Skin of body (tissue), 3 donors: ENCODE measurements at places on chromosomes 7 and 10.

- DNase-seq, result no peak
These were observed 81.5 kb upstream of the HPS1 start for GRCh38 chr10:98528166-98528804.

DNA sequence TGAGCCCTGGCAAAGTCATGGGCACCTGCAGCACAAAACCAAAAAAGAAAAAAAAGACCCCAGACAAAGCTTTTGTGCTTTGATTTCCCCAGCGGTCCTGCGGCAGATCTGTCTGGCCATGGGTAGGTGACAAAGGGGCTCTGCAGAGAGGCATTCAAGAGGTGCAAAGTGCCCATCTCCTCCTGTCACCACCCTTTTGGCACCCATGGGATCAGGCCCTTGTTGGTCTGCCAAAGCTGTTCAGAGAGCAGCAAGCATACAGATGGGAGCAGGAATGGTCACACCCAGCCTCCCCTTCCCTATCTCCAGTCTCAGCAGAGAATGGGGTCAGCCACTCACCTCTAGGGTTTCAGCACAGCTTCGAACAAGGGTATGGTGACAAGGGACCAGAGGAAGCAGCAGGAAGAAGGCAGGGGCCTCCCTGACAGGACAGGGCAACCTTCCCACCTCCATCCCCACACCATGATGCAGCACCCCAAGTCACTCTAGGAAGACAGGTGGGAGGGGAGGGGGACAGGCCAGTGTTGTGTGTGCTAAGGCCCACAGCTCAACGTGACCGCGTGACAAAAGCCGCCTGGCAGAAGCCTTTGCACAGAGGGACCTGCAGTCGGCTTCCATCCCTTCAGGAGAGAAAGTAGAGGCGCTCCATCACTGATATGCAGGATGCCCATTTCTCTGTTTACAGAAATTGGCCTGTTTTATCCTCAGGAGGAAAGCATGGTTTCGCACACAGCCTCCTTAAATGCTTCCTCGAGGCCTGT lies 6.3 kb downstream of the CAMK2G start:
- no peak for DNase-seq

DNA sequence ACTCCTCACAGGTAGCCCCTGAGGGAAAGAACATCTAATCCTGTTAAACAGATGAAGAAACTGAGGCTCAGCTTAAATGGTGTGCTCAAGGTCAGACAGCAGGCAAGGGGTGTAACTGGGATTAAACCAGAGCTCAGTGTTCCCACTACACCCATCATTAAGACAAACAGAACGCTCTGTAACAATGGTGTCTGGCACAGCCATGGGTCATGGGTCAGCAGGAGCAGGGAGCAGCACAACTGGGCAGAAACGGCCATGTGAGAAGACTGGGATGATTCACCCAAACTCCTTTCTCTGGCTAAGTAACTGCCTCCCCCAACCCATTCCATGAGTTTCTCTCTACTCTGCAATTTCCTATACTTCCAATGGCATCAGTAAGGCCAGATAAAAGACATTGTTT lies 85.5 kb upstream of the PDE1C start:
- DNase-seq, result no peak

- DNase-seq, result no peak
These were observed 499.3 kb upstream of the FOXK1 start for GRCh38 chr7:4182605-4183300.

GRCh38 chr10:86363833-86364490 lies 2.6 kb downstream of the GRID1 start:
- no peak for DNase-seq

GRCh38 chr7:70091362-70091761 lies 493.1 kb downstream of the AUTS2 start:
- no peak for DNase-seq

GRCh38 chr10:118978316-118978997 lies 51.1 kb upstream of the NANOS1 start:
- DNase-seq, result no peak

DNA sequence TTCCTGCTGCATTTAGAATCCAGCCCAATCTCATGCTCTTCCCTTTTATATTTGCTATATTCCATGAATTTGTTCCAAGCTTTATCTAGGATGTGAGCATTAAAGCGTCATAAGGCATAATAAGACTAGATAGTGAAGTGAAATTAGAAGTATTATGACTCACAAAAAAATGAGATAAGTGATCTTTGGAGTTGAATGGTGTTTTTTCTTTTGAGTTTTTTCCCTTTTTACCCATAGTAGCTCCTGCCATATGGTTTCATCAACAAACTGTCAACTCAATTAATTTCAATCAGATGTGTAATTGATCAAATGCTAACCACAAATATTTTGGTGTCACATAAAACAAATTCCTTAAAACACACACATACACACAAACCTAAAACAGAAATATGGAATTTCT lies 17.0 kb downstream of the KLHDC10 start:
- peak; percentile 42 for DNase-seq

- no peak for DNase-seq
These were observed 20.9 kb upstream of the DNAJB12 start for GRCh38 chr10:72375585-72375984.

DNA sequence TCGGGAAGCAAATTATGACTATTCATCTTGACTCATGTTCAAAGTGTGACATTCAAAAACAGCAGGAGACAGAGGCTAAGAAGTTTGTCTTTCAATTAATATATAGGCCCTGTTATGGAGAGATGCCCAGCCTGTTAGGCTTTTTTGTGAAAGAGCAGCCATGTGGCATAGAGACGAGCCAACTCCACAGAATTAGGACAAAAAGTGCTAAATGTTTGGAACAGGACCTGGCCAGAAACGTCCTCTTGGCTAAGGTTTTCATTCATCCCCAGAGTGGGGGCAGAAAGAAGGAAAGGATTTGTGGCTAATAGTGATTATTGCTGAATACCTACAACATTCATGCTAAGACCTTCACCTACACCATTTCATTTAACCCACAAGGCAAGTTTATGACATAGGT lies 324.7 kb upstream of the NPVF start:
- no peak for DNase-seq

GRCh38 chr10:84075226-84076046 lies 63.9 kb upstream of the GHITM start:
- DNase-seq, result no peak

DNA sequence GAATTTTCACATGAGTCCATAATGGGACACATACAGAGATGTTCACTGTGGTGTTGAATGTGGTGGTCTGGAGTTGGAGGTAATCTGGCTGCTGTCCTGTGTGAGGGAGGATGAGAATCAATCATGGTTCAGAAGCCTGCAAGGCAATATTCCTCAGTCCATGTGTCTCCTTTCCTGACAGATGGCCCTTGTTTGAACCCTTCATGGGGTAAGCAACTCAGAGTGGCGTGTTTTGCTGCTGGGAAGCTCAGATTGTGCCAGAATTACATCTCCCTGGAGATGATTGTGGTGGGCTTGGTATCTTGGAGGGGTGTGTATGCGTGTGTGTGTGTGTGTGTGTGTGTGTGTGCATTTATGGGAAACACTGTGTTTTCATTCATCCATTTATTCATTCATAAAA lies 44.5 kb upstream of the COMTD1 start:
- no peak for DNase-seq

GRCh38 chr10:129808092-129808983 lies 155.7 kb downstream of the EBF3 start:
- no peak for DNase-seq

GRCh38 chr7:1357601-1358271 lies 101.5 kb downstream of the MICALL2 start:
- no peak for DNase-seq

DNA sequence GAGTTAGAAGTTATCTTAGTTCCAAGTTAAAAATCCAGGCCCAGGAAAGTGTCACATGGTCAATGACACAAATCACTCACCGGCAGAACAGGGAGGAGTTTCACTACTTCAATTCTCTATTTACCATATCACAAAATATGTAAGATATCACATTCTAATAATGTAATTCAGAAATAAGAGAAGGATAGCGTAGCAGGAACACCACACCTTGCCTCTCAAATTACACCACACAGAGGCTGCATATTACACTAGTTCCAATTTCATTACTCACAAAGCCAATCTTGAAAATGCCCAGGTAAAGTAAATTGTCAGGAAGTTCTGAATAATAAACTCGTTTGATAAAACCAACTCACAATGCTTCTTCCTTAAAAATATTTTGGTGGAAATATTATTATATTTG lies 169.2 kb downstream of the CTTNBP2 start:
- DNase-seq, result no peak

- no peak for DNase-seq
These were observed 399.8 kb upstream of the NFE2L3 start for GRCh38 chr7:25752154-25752553.

GRCh38 chr10:121531076-121531829 lies 67.0 kb downstream of the FGFR2 start:
- DNase-seq, result no peak

- no peak for DNase-seq
These were observed 83.3 kb downstream of the ELMO1 start for GRCh38 chr7:37365405-37365804.

DNA sequence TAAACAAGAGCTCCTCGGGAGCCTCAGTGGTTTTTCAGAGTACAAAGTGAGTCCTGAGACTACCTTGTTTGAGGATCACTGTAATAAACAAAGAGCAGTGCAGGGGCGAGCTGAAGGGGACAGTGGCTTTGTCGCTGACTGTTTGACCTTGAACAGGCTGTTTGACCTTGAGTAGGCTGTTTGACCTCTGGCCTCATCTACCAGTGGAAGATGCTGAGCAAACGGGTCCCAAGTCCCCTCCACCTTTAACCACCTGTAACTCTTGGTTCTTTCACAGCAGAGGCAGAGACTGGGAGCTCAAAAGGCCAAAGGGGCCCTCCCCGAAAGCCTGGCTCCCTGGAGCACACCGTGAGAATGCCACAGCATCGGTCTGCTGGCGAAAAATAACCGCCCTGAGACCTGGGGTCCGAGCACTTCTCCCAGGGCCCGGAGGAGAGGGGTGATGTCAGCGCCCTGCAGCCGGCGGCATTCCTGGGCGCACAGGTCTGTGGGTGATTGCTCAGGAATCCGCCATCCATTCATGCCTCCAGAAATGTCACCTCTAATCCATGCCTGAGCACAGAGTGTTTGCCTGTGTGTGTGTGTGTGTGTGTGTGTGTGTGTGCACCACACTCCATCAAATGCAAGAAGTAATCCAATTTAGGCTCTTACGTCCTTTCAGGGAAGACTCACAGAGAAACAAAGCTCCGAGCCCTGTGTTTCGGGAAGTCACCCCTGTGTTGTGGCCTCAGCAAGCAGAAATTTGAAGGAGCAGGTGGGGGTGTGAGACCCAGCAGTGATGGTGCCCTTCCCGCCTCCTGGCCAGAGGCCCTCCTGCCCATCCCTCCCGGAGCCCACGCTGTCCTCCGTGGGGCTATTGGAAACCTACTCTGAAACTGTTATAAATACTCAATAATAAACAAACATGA lies 66.5 kb downstream of the ASB13 start:
- DNase-seq, result no peak

GRCh38 chr10:74934100-74934812 lies 107.9 kb downstream of the KAT6B start:
- DNase-seq, result no peak

- no peak for DNase-seq
These were observed 153.0 kb downstream of the GNAI1 start for GRCh38 chr7:80287400-80288174.

- peak; percentile 10 for DNase-seq
These were observed 10.0 kb downstream of the SFTPD start for GRCh38 chr10:79938728-79939406.

GRCh38 chr10:129932182-129932581 lies 31.9 kb downstream of the EBF3 start:
- no peak for DNase-seq

DNA sequence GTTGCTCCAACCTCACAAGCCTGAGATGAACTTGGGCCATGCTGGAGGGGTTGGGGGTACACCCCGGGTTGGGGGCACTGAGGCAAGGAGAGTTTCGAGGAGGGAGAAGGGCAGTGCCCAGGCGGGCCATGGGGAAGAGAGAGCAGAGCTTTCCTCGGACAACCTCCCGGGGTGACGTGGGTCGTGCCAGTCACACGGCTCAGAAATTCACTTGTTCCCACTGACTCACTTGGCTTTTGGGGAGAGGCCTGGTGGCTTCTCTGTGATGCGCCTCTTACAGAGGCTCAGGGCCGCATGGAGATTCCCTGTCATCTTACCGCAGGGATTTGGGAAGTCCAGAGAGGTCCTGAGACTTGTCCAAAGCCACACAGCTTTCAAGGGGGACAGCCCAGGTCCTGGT lies 2.9 kb downstream of the LAT2 start:
- no peak for DNase-seq

DNA sequence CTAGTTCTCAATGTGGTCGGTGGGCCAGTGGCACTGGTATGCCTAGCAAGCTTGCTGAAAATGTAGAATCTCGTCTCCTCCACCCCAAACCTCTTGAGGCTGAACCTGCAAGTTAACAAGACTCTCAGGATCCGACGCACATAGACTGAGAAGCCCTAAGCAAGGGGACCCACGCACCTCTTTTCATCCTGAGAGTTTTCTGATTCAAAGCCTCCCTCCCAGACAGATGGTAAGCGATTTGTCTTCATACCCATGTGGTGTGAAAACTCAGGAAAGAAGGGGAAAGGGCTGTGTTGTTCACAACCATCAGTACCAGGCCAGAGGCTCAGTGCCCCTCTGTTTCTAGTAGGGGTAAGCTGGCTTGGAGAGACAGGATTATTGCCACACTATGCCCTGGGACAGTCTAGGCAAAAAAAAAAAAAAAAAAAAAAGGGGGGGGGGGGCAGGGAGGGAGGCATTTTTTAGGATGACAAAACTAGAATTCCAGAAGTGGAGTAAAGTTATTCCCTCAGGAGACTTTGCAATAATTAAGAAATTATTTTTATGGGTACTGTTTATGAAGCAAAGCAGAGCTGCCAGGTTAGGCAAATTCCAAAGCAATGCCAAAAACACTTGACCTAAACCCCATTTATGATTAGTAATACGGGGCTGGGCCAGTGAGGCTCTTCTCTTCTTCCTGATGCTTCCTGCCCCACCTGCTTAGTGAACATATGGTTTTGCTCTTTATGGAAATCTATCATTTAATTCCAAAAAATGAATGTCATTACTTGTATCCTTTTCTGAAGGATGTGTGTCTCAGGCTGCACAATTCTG lies 117.6 kb upstream of the PDLIM1 start:
- no peak for DNase-seq

- no peak for DNase-seq
These were observed 19.4 kb upstream of the ATAD1 start for GRCh38 chr10:87837445-87837844.

GRCh38 chr10:93991596-93992284 lies 2.0 kb upstream of the PLCE1 start:
- DNase-seq, result peak; percentile 47
